ENCODE measurements at places on chromosomes 2 and 18.

DNA sequence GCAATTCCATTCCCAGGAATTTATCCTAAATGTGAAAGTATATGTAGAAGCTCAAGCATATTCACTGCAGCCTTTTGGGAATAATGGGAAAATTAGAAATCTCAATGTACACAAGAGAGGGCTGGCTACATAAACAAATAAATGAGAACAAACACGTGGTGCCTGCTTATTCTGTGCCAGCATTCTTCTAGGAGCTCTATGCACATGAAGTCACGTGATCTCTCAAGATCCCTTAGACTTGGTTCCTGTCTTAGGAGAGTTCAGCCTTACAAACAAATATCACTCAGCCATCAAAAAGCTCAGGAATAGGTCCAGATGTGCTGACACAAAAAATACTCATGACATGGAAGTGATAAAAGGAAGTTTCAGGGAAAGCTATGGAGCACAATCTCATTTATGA, 92.9 kb upstream of the SP3 start:
- no peak for DNase-seq

- no peak for DNase-seq
Measured at GRCh38 chr2:143121079-143121478, 8.1 kb upstream of the ARHGAP15 start.

DNA sequence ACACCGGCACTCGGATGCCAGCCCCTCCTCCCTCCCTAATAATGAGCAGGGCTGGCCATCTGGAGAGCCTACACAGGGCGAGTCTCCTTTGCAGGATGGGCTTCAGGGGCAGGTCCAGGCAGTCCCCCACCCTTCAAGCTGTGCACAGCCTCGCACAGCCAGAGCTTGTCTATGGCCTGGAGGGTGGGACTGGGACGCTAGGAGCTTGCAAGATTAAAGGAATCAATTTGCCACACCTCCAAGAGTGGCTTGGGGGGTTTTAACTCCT, 43.9 kb upstream of the OTOF start:
- no peak for DNase-seq

DNA sequence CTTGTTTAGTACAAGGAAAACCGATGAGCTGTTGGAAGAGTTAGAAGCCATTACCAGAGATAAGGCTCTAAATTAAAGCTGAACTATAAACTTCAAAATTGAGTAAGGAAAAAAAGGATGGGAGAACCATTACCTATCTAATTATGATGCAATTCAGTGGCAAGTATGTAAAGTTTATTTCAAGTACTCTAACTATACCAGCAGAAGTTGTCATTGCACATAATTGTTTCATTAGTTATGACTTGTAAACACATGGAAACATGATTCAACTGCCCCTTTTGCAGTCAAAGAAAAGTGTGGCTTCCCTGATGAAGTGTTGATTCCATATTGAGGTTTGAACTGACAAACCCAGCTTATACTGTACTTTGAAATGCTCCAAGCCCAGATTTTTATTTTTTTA, 324.1 kb upstream of the KCNJ3 start:
- DNase-seq: no peak

DNA sequence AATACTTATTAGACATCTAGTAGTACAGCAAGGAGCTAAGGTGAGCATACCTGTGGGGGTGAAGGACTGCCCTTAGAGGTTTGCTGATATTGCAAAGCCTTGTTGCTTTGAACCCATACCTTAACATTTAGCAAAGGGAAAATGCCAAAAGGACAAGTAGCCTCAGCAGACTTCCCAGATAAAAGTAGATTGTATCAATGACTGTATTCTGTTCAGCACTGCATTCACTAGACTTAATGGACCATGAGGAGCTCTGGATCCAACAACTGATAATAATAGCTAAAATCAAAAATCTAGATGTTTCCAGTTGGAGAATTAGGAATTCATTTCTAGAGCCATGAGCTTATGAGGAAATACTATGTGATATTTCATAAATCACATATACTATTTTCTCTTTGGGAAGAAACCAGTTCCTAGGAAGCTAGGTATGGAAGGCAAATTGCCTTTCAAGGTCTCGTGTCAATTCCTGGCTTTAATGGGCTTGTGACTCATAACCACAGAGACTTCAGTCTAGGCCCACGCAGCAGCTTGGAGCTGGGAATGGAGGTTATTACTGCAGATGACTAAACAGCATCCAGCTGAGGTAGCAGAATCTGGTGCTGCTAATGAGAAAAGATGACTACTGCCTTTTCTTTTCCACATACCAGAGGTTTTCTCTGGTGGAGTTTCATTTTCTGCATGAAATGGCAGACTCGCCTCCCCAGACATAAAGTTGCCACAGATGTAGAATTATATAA, 191.2 kb upstream of the NABP1 start:
- DNase-seq: no peak

- DNase-seq: no peak
Measured at GRCh38 chr2:53460347-53460746, 307.3 kb upstream of the CHAC2 start.

DNA sequence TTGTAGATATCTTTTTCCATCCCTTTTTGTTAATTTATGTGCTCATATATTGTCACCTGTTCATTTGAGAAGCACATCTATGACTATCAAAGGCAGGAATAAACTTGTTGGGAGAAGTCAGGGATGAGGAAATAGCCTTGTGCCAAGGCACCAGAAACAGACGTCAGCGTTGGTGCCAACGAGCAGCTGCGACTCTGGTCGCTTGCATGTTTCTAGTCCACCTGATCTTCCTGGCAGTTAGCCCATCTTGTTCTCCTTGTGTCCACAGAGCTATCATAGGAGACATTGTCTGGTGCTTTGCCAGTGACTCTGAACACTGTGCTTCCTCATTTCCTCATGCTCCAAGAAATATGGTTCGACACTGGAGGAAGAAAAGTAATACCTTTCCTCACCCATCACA, 374.4 kb downstream of the PTPRM start:
- no peak for DNase-seq

- no peak for DNase-seq
Measured at GRCh38 chr2:228615496-228615895, 434.0 kb upstream of the SPHKAP start.

DNA sequence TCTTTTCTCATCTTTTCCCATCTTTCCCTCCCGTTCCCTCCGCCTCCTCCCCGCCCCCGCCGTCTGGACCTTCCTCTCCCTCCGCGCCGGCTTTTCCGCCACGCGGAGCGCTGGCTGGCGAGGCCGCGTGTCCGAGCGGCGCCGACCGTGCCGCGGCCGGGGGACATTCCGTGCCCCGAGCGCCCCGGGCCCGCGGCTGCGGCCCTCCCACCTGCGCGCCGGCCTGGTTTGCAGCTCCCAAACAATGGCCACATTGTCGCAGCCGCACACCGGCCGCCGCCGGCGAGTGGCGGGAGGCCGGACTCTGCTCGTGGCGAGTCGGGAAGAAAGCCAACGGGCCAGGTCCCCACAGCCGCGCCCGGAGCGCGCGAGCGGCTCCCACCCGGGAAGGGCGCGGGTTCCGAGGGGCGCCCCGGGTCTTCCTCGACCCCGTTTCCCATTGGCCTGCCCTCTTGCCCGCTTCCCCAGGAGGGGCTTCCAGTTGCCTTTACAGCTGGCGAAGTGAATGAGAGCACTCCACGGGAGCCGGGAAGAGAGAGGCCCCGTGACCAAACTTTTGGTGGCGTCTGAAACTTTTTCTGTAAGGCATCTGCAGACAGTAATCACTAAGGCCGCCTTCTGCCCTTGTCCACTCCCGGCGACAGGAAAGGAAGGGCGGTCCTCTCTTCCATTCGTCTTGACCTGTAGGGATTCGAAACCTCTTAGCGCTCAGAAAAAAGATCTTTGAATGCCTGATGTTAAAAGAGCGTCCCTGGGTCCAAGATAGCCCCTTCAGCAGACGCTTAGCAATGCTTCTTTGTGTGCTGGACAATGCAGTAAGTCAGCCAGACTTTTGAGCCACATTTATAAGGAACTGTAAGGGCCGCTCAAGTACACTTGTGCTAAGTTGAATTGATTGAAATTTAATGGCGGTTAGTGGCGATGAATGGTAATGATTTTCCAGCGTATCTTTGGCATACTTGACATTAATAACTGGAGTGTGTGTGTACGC, 6.2 kb downstream of the GLI2 start:
- DNase-seq: no peak

DNA sequence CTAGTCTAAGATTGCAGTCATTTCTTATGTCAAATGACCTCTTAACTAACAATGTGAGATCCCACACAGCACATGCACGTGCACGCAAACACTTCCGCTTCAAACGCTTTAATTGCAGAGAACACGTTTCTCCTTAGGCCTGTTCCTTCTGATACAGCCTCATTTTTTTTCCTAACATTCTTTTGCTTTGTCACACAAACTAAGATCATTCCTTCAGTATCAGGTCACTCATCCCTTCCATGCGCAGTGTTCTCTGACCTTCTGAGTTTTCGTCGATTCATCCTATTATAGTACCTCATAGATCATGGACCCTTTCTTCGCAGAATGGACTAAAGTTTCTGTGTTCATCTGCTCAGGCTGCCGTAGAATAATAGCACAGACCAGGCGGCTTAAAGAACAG, 327.1 kb upstream of the CDH19 start:
- no peak for DNase-seq

GRCh38 chr18:22564036-22564435, 146.3 kb upstream of the CTAGE1 start:
- no peak for DNase-seq

DNA sequence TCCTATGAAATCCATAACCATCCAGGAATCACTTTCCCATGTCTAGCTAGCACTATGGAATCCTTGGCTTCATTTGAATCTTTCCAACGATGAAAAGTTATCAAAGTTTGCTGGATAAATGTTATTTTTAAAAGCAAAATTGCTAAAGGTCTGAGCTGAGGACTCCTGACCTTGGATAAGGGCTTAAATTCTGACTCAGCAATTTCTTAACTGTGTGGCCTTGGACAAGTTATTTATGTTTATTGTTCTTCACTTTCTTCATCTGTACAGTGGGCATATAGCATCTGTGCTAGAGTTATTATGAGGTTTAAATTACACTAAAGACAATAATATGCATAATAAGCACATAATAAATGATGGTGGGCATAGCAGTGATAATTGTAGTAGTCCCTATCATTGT, 227.5 kb downstream of the KCNS3 start:
- DNase-seq: no peak

- no peak for DNase-seq
Measured at GRCh38 chr2:189534854-189535832, 45.4 kb downstream of the SLC40A1 start.

DNA sequence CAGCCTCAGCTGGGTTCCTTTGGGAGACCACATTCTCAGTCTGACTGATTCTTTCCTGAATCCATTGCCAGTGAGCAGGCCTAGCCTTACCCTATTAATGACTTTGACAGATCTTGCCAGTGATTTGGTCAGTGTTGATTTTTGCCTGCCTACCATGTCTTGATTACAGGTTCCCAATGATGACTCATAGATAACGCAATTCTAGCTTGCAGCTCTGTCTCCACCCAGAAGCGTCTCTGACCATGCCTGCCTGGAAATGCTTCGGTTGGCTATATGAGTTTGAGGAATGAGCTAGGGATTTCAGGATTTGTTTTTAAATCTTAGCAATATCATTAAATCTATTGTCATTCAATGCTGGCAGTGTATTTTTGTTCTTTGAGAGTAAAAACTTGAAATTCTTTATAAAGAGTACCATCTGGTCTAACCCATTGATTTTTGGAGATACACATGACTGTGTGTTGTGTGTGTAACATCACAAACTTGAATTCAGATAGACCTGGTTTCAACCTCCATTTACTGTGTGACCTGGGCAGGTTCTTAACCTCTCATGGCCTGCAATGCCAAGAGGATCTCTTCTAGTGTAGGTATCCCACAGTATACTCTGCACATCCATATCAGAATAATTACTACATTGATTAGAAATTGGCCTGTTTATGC, 57.0 kb downstream of the CCDC150 start:
- DNase-seq: no peak

GRCh38 chr2:20723543-20723942, 56.6 kb downstream of the GDF7 start:
- no peak for DNase-seq

- DNase-seq: no peak
Measured at GRCh38 chr2:226788064-226788463, 11.6 kb downstream of the IRS1 start.

DNA sequence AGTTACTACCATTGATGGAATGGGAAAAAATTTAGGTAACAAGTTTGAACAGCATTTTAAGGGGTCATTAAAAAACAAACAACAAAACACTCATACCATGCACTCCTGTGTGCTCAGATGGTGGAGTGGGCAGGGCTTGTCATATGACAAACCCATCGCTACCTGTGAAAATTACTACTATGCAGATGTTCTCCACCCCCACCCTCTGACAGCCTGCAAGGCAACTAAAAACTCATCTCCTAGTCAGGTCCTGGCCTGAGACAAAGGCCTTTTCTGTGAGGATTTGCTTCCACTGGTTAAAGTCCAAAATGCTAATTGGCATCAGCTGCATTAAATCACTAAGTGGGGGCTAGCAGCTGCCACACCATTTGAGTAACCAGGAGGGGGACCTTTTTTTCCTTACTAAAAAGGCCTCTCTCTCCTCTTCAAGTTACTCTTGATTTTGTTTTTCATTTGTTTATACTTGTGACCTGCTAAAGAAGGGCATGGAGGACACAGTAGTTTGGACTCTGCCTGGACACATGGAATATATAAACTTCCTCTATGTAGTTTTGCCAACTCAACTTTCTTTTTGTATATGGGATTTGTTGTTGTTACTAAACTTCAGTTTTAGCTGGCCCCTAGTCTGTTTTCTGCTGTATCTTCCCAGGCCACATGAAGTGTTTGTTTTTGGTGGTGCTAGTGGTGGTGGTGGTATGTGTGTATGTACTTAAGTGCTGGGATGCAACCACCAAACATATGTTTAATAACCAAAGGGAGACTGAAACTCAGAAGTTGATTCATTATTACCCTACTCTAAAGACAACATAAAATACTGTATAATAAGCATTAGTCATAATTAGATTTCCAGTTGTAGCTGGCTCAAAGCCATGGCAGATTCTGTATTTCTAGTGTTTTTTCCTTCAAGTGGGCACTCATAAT, 121.3 kb downstream of the MAP4K4 start:
- no peak for DNase-seq

GRCh38 chr2:143085125-143085784, 44.0 kb upstream of the ARHGAP15 start:
- DNase-seq: no peak

DNA sequence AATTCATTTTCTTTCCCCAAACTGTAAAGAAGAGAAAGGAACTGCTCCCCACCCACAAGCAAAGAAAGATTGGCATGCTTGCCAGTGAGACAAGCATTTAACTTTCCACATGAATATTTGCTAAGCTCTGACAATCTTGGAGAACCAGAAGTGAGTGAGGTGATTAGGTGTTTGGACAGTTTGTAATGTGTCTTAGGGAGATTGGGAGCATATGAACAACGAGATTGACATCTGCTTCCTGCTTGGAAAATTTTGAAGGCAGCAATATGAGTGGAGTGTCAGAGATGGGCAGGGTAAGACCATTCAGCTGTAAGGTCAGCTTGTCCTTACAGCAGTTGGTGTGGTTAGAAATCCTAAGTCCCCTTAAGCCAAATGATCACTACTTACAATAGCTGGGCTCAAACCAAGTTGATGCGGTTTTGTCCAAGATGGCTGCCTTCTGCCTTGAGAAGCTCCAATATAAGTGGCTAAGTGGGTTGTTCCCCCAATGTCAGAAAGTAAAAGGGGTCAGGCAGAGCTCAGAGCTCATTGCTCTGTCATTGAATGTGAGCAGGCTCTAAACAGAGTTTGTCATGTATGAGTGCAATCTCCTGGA, 36.0 kb upstream of the GALNT5 start:
- DNase-seq: no peak

GRCh38 chr2:20181761-20182160, 43.2 kb downstream of the SDC1 start:
- DNase-seq: no peak

- DNase-seq: no peak
Measured at GRCh38 chr2:157810037-157810436, 66.1 kb downstream of the ACVR1 start.

- no peak for DNase-seq
Measured at GRCh38 chr2:214293593-214293992, 117.3 kb upstream of the VWC2L start.
